ENCODE measurements at places on chromosomes 16 and 17. TPM values are rescaled to one million over a fixed set of nuclear protein-coding genes. Genes with fewer than 3 reads are reported as not detected.

- DNase-seq: no peak
These were observed 104.6 kb upstream of the ZFHX3 start for GRCh38 chr16:73152386-73153125.

- DNase-seq: no peak
These were observed 8.0 kb downstream of the SPPL2C start for GRCh38 chr17:45852535-45853297.

- DNase-seq: no peak
These were observed 7.2 kb upstream of the C17orf78 start for GRCh38 chr17:37368577-37368976.

DNA sequence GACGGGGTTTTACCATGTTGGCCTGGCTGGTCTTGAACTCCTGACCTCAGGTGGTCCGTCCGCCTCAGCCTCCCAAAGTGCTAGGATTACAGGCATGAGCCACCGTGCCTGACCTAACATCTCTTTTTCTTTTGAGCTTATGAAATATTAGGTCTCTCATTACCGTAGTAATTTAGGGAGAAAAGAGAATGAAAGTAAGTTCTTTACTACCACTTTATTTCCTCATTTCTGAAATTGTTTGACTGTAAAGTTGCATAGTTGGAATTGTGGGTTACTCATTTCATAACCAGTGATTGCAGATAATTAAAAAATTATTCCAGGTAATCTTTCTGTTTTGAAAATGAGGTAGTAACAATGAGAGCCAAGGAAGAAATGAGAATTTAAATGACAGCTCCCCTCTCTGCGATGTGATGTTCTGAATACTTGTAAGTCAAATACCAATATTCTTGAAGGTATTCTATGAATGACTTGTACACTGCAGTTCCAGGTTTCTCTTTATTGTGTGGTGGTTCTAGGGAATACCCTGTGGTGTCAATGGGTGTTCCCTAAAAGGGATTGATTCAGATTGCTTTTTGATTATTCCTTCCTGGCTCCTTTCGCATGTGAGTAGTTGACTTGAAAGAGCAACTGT, 28.3 kb downstream of the MAP2K4 start:
- no peak for DNase-seq

DNA sequence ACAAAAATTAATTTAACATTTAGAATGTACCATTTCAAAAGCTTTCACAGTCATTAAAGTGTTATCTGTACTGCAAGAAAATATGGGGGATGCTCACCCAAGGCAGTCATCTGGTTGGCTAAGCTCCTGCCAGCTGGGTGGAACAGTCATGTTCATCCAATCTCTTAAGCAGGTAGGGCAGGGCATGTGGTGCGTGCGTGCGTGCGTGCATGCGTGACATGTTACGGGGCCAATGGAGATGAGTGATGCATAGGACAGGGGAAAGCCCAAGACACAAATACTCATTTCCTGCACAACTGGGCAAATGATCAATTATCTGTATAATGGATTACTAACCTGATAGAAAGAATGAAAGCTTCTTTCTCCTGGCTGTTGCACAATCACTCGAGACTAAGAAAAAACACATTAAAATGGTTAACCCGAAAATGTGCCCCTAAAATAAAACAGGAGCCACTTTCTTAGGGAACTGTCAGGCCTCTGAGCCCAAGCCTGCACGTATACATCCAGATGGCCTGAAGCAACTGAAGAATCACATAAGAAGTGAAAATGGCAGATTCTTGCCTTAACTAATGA, 104.4 kb downstream of the MYO1D start:
- no peak for DNase-seq

DNA sequence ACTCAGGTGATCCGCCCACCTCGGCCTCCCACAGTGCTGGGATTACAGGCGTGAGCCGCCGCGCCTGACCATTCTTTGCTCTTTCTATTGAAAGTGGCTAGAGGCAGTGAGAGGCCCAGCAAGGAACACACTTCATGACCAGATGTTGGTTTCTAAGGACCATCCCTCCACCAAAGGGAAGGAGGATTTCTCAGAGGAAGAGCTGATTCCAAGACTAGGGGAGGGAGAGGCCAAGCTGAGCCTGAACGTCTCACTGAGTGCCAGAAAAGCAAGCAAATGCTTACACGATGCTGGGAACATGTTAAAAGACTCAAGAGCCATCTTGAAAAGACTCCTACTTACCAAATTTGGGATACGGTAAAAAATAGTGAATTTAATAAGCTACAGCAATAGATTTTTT, 79.2 kb downstream of the MRM3 start:
- DNase-seq: no peak

DNA sequence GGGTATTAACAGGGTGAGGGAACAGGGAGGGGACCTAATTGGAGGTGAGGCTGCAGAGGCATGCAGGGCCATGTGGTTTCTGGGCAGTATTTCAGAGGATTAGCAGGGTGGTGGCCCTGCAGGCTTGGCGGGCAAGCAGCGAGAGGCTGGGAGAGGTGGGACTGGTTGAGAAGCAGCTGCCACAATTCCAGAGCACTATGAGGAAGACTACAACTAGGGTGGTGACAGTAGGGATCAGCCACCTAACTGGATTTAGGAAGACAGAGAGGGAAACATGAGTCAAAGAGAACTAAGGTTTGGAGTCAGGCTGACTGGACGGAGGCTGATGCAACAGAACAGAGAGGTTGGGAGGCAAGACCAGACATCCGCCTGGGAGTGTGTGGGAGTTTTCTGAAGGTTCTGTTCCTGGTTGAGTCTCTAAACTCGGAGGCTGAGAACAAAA, 12.3 kb downstream of the ALOXE3 start:
- no peak for DNase-seq

- DNase-seq: no peak
These were observed 2.0 kb downstream of the GPRC5B start for GRCh38 chr16:19882646-19883045.

- DNase-seq: no peak
These were observed 74.0 kb downstream of the TANC2 start for GRCh38 chr17:63039899-63040602.

DNA sequence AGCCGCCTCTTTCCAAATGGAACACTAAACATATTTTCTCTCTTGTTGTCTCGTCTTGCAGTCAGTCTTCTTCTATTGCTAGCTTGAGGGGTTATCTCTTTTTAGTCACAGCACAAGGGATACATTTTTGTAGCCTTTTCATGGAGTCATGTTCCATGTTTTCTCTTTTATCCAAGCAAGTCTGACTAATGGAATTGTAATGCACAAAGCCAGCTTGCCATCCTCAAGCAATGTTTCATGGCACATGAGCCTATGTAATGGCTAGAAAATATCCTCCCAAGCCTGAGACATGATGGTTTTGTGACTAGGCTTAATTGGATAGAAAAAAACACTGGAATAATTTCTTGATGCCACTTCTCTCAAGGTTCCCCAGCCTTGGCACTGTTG, 414.6 kb upstream of the GOT2 start:
- no peak for DNase-seq

DNA sequence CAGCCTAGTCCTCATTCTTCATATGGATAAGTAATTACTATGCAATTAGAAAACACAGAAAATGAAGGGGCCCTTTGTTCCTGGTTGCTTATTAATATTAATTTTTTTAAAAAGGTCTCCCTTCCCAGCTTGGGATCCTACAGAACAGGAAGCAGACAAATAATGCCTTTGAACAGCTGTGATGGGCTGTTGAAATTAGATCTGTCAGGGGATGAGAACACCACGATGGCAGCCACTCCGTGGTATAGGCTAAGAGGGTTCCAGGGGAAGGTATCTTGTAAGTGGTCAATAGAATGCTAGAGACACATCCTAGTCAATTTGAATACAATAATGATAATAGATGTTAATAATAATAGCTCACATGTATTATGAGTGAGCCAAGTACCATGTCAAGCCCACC, 83.1 kb downstream of the CCDC182 start:
- no peak for DNase-seq

GRCh38 chr16:17282247-17282646, 188.5 kb downstream of the XYLT1 start:
- DNase-seq: no peak

DNA sequence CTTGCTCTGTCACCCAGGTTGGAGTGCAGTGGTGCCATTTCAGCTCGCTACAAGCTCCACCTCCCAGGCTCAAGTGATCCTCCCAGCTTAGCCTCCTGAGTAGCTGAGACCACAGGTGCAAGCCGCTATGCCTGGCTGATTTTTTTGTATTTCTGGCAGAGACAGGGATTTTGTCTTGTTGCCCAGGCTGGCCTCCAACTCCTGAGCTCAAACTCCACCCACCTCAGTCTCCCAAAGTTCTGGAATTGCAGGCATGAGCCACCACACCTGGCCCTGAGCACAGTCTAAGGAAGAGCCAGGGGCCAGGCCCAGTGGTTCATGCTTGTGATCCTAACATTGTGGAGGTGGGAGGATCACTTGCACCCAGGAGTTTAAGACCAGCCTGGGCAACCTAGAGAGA, 21.8 kb upstream of the BCO1 start:
- DNase-seq: no peak

- DNase-seq: no peak
These were observed 73.8 kb downstream of the SDR42E1 start for GRCh38 chr16:81937305-81938038.

GRCh38 chr17:45974916-45975630, 24.0 kb upstream of the STH start:
- no peak for DNase-seq

SYCE1L gene
- not detected for total RNA-seq

TEX19 gene
- not detected for total RNA-seq

PPP1R27 gene
- total RNA-seq: not detected

SPNS3 gene
- total RNA-seq: 0.23 TPM

SARM1 gene
- total RNA-seq: 4.7 TPM

PDP2 gene
- 7.5 TPM for total RNA-seq

All from heart left ventricle (tissue), 16 donors.